ENCODE measurements at places on chromosomes 6 and 20. TPM values are rescaled to one million over a fixed set of nuclear protein-coding genes. Genes with fewer than 3 reads are reported as not detected.

DNA sequence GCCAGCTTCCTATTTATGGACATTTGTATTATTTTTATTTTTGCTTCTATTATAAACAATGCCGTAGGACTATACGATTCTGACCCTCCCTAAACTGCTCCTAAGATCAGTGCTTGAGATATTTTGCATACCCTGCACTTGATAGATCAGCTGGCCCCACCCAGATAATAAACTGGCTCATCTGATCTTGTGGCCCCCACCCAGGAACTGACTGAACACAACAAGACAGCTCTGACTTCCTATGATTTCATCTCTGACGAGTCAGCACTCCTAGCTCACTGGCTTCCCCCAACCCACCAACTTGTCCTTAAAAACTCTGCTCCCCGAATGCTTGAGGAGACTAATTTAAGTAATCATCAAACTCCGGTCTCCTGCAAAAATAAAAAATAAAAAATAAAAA is 34.9 kb upstream of the TFAP2A start:
- peaks cover 15% of the 10 kb centered on the region for H3K4me1 ChIP-seq
- no peak overlapping the region for H3K4me3 ChIP-seq
- H3K27ac ChIP-seq = no peak overlapping the region
- H3K27me3 ChIP-seq = no peaks in the 10 kb centered on the region
- DNase-seq = no peak
- no peaks in the 10 kb centered on the region for H3K36me3 ChIP-seq

The NOX3 gene
- not detected for total RNA-seq

The ADGRF5 gene
- not detected for total RNA-seq

The TRAPPC3L gene
- total RNA-seq = not detected

The GPX5 gene
- total RNA-seq = not detected

The NKX2-2 gene
- not detected for total RNA-seq

The SLC24A3 gene
- total RNA-seq = 0.11 TPM

DNA sequence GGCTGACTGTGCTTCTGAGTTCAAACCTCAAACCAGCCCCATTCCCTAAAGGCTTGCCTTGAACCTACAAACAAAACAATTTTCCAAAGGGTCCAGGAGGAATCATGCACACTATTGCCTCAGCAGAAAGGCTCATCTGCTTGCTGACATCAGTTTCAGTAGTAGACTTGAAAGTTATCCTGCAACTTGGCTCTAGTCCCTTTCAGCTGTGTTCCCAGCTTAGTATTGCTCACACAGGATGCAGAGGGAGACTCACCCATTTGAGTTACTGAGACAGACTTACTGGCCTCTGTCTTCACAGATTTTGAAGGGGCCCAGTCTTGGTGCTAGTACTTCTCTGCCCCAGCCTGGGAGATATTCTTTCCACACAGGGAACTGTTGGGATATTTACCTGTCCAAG is 38.5 kb upstream of the TFB1M start:
- no peak overlapping the region for H3K4me3 ChIP-seq
- no peak for DNase-seq
- H3K27me3 ChIP-seq = peaks cover 3% of the 10 kb centered on the region
- H3K4me1 ChIP-seq = no peaks in the 10 kb centered on the region
- H3K27ac ChIP-seq = no peak overlapping the region
- peaks cover 5% of the 10 kb centered on the region for H3K36me3 ChIP-seq

GRCh38 chr20:49400904-49401303 is 81.6 kb downstream of the KCNB1 start:
- H3K27ac ChIP-seq = peak overlapping the region; percentile 91
- peak overlapping the region; percentile 9 for H3K4me3 ChIP-seq
- H3K27me3 ChIP-seq = no peaks in the 10 kb centered on the region
- H3K4me1 ChIP-seq = peaks cover 58% of the 10 kb centered on the region
- DNase-seq = no peak

The ATP9A gene
- total RNA-seq = 58.4 TPM

The COL11A2 gene
- total RNA-seq = 2.7 TPM

DNA sequence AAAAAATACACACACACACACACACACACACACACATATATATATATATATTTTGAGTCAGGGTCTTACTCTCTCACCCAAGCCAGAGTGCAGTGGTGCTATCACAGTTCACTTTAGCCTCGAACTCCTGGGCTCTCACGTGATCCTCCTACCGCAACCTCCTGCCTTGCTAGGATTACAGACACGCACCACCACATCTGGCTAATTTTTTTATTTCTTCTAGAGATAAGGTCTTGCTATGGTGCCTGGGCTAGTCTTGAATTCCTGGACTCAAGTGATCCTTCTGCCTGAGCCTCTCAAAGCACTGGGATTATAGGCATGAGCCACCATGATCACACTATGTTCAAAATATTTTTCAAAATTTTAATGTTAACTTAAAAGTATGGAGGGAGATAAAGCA is 43.5 kb downstream of the NUP153 start:
- DNase-seq = no peak
- no peak overlapping the region for H3K4me3 ChIP-seq
- peaks cover 39% of the 10 kb centered on the region for H3K36me3 ChIP-seq

All from osteocyte (in vitro differentiated cells).